ENCODE measurements at places on chromosomes 1 and 21.

- DNase-seq = no peak
Measured at GRCh38 chr1:79374397-79374796, 367.9 kb upstream of the ADGRL4 start.

DNA sequence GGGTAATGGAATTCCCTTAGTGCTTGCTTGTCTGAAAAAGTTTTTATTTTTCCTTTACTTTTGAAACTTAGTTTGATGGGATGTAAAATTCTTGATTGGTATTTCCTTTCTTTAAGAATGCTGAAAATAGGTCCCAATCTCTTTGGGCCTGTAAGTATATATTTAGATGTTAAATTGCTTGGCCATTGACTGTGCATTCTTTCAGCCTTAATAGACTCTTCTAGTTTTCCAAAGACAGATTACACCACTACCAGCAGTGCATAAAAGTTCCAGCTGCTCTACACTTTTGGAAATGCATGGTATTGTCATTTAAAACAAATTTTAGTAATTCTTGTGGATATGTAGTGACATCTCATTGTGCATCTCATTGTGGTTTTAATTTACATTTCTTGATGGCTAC is 464.8 kb upstream of the USP24 start:
- no peak for DNase-seq

GRCh38 chr1:42974767-42975437 is 16.2 kb upstream of the SLC2A1 start:
- DNase-seq = no peak

GRCh38 chr1:196071447-196071846 is 536.8 kb downstream of the KCNT2 start:
- DNase-seq = no peak

- DNase-seq = no peak
Measured at GRCh38 chr1:4124631-4125145, 224.6 kb upstream of the C1orf174 start.

- DNase-seq = no peak
Measured at GRCh38 chr1:17397910-17398695, 26.1 kb downstream of the PADI6 start.

GRCh38 chr1:183040547-183040971 is 17.3 kb downstream of the LAMC1 start:
- DNase-seq = no peak
